Stimulated activated CD8-positive, alpha-beta memory T cell treated with anti-CD3 and anti-CD28 coated beads, Interleukin-12 subunit alpha, Interleukin-12 subunit beta, amount 100 ng/mL, for 4 hours (primary cell): ENCODE measurements at places on chromosomes 1 and 21.

GRCh38 chr21:45334591-45335081, 46.9 kb upstream of the POFUT2 start:
- DNase-seq, result no peak

- no peak for DNase-seq
Observed at GRCh38 chr1:160346958-160347357, 3.8 kb downstream of the NCSTN start.

DNA sequence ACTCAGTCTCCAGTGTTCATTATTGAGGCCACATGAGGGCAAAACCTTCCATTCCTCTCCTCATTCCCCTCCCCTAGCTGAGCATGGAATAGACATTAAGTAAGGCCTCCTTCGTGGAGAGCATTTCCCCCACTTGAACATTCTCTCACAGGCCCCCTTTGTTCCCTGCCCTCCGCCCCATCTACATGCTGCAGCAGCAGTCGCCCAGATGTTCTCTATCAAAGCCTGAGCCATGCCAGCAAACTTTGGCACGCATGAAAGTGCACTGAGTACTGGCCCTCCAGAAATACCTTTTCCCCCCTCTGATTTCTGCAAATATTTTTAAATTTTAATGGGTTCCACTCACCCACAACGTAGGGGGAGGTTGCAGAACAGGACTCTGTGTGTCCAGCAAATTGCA, 20.9 kb upstream of the GORAB start:
- no peak for DNase-seq

GRCh38 chr1:107927820-107928219, 37.2 kb downstream of the VAV3 start:
- no peak for DNase-seq

DNA sequence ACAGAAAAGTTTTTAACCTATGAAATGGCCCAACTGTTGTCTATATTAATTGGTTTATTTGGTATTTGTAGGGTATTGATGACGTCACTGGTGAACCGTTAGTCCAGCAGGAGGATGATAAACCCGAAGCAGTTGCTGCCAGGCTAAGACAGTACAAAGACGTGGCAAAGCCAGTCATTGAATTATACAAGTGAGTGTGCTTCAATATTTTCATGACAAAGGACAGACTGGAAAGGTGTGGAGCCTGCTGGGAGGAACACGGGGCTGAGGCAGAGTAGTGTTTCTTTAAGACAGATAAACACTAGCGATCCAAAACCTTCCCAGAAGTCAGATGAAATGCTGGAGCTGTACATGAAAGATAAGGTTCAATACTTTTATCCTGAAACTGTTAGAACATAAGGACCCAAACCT, 76.7 kb downstream of the AK4 start:
- DNase-seq, result no peak

GRCh38 chr1:172429331-172430127, 9.0 kb downstream of the C1orf105 start:
- no peak for DNase-seq

DNA sequence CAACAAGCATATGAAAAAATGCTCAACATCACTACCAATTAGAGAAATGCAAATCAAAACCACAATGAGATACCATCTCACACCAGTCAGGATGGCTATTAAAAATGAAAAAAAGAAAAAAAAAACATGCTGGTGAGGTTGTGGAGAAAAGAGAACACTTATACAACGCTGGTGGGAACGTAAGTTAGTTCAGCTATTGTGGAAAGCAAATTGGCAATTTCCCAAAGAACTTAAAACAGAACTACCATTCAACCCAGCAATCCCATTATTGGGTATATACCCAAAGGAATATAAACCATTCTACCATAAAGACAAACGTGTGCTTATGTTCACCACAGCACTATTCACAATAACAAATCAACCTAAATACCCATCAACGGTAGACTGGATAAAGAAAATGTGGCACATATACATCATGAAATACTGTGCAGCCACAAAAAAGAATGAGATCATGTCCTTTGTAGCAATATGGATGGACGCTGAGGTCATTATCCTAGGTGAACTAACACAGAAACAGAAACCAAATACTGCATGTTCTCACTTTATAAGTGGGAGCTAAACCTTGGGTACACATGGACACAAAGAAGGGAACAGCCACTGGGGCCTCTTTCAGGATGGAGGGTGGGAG, 49.5 kb downstream of the LYST start:
- no peak for DNase-seq

- DNase-seq, result no peak
Observed at GRCh38 chr1:236524895-236525184, 1.1 kb downstream of the LGALS8 start.

- no peak for DNase-seq
Observed at GRCh38 chr21:17585875-17586450, 26.7 kb downstream of the BTG3 start.
